Colonic mucosa (tissue), 4 donors: ENCODE measurements at places on chromosomes 16 and 17.

GRCh38 chr17:40290629-40291280 is 3.1 kb downstream of the CDC6 start:
- peak; percentile 54 for DNase-seq

GRCh38 chr17:29378500-29378899 is 11.7 kb upstream of the TAOK1 start:
- DNase-seq = no peak

GRCh38 chr16:79609861-79610260 is 9.3 kb upstream of the MAF start:
- no peak for DNase-seq

GRCh38 chr16:48526958-48527331 is 83.0 kb downstream of the N4BP1 start:
- no peak for DNase-seq

DNA sequence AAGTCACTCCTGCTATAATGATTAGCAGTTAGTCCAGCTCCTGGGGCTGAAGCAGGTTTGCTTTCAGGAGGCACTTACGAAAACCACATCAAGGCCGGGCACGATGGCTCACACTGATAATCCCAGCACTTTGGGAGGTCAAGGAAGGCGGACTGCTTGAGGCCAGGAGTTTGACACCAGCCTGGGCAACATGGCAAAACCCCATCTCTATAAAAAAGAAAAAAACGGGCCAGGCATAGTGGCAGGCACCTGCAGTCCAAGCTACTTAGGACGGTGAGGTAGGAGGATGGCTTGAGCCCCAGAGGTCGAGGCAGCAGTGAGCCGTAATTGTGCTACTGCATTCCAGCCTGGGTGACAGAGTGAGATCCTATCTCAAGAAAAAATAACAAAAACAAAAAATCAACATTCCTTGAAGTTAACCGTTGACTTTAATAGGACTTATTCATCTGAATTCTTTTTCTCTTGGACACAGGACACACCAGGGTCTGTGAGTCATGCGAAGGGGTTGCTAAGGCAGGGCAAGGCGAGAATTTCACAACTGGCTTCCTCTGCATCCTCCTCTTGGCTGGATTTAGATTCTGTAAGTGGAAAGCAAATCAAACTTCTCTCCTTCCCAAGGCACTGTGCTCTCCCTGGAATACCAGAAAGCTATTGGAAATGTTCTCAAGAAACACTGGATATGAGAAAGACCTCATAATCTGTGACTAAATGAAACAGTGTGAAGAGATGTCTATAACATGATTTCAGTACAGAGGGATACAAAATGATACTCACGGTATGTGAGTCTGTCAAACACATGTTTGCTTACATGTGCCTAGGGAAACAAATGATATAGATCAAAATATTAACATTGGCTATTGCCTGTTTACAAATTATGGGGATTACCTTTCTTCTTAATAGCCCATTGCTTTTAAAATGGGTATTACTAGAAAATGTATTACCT is 99.5 kb downstream of the SYCE1L start:
- DNase-seq = no peak

- DNase-seq = no peak
Measured at GRCh38 chr16:17512636-17513220, 42.0 kb upstream of the XYLT1 start.

GRCh38 chr17:76869496-76870376 is 1.5 kb downstream of the MGAT5B start:
- DNase-seq = no peak

DNA sequence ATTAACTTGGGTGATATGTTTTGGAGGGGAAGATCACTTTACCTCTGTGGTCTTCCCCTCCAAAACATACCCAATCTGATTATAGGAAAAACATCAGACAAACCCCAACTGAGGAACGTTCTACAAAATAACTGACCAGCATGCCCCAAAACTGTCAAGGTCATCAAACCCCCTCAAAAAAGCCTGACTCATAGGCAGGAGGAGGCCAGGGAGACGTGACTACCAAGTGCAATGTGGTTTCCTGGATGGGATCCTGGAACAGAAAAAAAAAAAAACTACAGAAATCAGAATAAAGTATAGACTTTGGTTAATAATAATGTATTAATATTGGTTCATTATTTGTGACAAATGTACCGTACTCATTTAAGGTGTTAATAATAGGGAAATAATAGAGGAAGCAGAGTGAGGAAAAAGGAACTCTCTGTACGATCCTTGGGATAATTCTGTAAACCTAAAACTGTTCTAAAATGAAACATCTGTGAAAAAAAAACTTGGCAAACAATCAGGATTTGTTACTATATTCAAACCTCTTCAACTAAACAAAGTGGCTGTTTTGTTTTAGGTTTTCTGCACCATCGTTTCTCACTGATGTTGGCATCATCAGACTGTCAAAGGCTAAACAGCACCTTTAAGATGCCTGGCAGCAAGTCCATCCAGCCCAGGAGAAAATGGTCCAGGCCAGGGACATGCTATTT is 266.7 kb upstream of the SDK2 start:
- DNase-seq = no peak

DNA sequence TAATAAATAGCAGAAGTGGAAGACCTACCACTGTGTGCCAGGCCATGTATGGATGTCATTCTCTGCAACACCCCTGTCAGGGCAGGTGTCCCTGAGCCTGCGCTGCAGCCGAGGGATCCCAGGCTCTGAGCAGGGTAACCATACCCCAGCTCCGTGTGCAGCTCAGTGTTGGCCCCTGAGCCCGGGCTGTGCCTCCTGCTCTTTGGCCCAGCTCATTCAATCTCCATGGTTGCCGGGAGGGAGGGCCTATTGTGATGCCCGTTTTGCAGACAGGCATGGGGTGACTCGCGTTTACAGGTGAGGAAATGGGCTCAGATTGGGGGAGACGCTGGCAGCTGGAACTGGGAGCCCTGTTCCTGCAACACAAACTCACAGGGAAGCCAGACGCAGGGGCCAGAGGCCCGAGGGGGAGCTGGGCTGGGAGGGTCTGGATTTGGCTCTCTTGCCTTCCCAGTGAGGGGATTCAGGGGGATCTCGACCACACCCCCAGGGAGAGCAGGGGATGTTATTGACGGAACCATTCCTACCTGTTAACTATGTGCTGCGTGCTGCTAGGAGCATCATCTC is 190.5 kb downstream of the IRF8 start:
- DNase-seq = no peak

DNA sequence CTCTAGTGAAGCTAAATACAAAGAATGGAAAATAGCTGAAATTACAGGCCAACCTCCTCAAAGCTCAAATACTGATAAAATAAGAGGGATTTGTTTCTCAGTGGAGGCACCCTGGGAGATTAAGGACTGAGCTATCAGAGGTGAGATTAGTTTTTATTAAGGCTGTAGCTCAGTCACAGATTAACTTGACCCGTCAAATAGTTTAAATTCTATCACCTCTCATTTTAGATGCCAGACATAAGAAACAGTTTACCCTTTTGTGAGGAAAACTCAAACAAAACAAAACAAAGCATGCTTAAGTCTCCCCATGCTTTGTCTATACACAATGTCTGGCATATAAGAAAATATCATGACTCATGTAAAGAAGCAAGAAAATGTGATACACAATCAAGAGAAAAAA is 208.3 kb upstream of the PMFBP1 start:
- no peak for DNase-seq

GRCh38 chr16:80058214-80058613 is 457.7 kb upstream of the MAF start:
- DNase-seq = peak; percentile 47

GRCh38 chr16:70455910-70456309 is 1.5 kb downstream of the FCSK start:
- DNase-seq = no peak

- no peak for DNase-seq
Measured at GRCh38 chr17:45240905-45241327, 19.2 kb downstream of the FMNL1 start.

DNA sequence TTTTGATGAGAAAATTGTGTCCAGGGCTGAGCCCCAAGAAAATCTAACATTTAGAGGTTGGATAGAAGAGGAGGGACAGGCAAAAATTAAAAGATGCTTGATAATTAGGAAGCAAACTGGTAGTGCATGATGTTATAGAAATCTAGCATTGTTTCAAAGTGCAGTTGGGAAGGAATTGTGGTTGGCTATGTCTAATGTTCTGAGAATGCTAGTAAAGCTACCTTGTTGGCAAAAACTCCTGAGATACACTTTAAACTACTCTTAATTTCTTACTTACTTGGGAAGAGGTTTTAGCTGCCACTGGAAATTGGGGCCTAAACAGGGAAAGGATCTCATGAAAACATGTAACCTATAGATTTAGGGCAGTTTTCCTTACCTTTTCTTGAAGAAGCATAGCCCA is 48.3 kb downstream of the MAP2K4 start:
- no peak for DNase-seq

- peak; percentile 44 for DNase-seq
Measured at GRCh38 chr17:17098551-17099179, 56.4 kb downstream of the MPRIP start.

- DNase-seq = no peak
Measured at GRCh38 chr16:48558371-48558841, 51.6 kb downstream of the N4BP1 start.

- no peak for DNase-seq
Measured at GRCh38 chr16:28834873-28835863, 11.0 kb downstream of the TUFM start.

GRCh38 chr17:42131232-42131631 is 8.6 kb downstream of the HSPB9 start:
- no peak for DNase-seq

GRCh38 chr16:11743308-11744074 is 834 bp upstream of the TXNDC11 start:
- DNase-seq = peak; percentile 45

DNA sequence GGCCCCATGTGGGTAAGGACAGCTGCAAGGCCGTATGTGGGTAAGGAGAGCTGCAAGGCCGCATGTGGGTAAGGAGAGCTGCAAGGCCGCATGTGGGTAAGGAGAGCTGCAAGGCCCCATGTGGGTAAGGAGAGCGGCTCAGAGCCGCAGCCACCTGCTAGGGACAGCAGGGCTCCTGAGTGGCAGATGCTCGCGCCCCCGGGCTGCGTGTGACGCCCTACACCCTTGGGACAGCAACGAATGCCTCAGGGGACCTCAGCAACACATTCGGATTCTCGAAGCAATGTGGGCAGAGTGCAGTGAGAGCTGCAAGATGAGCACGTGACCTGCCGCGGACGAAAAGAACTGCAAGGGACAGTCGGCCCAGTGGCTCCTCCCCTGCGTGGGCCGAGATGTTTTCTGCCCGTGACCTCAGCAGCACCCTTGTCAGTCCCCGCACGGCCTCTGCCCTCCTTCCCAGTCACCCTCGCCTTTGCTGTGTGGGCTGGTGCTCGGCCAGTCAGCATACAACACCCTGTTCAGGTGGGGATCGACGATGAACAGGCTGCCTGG is 9.6 kb upstream of the SLC38A8 start:
- DNase-seq = no peak

GRCh38 chr17:76687298-76688164 is 23.2 kb downstream of the MXRA7 start:
- no peak for DNase-seq

DNA sequence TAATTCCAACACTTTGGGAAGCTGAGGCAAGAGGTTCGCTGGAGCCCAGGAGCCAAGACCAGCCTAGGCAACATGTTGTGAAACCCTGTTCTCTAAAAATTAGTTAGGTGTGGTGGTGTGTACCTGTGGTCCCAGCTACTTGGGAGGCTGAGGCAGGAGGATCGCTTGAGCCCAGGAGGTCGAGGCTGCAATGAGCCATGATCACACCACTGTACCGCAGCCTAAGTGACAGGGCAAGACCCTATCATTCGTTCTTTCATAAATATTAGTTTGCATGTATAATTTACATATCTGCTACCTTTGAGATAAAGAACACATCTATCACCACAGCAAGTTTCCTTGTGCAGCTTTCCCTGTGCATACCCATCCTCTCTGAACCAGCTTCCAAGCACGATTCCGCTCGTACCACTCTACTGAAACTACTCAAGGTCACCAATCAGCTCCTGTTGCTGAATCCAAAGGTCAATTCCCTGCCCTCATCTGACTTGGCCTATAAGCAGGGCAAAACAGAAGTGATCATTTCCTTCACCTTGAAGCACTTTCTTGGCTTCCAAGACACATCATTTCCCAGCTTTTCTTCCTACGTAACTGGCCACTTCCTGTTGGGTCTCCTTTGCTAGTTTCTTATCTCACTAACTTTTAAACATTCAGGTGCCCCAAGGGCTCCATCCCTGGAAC is 49.1 kb downstream of the GRB2 start:
- no peak for DNase-seq

DNA sequence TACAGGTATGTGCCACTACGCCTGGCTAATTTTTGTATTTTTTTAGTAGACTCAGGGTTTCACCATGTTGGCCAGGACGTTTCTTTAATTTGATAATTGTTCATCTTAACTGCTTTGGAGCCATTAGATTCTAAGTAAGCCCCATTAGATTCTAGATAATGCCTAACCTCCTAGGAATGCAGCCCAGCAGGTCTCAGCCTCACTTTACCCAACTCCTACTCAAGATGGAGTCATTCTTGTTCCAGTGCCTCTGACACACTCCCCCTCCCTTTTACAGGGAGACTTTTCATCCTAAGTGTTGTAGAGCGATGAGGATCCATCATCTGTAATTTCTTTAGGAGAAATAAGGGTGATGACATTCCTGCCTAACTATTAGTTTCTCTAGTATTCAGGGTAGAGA is 23.7 kb upstream of the MILR1 start:
- no peak for DNase-seq

DNA sequence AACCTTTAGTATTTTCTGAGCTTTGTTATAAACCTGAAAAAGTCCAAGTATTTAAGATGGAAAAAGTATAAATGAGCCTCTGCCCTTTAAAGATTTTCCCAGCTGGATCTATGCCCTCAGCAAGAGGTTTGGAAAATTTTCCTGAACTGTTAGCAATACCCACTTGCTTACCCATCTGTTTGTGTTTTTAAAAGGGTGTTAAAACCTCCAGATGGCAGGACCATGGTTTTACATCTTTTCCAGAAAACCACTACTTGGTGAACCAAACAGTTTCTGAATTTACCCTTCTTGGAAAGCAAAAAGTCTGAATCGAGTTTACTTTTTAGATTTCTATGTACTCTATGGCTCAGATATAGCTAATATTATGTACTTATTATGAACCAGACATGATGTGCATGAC is 719 bp downstream of the PMFBP1 start:
- DNase-seq = no peak

GRCh38 chr17:76446449-76447231 is 6.3 kb downstream of the UBE2O start:
- no peak for DNase-seq

DNA sequence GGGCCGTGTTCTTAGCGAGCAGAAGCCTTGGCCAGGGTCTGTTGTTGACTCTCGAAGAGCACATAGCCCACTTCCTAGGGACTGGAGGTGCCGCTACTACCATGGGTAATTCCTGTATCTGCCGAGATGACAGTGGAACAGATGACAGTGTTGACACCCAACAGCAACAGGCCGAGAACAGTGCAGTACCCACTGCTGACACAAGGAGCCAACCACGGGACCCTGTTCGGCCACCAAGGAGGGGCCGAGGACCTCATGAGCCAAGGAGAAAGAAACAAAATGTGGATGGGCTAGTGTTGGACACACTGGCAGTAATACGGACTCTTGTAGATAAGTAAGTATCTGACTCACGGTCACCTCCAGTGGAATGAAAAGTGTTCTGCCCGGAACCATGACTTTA is 18.5 kb downstream of the RSPRY1 start:
- no peak for DNase-seq
